K562 (cell line): ENCODE measurements at places on chromosomes 13 and 19. TPM values are rescaled to one million over a fixed set of nuclear protein-coding genes. Genes with fewer than 3 reads are reported as not detected.

GRCh38 chr13:84297251-84297650, 415.0 kb upstream of the SLITRK1 start:
- no peak for DNase-seq

DNA sequence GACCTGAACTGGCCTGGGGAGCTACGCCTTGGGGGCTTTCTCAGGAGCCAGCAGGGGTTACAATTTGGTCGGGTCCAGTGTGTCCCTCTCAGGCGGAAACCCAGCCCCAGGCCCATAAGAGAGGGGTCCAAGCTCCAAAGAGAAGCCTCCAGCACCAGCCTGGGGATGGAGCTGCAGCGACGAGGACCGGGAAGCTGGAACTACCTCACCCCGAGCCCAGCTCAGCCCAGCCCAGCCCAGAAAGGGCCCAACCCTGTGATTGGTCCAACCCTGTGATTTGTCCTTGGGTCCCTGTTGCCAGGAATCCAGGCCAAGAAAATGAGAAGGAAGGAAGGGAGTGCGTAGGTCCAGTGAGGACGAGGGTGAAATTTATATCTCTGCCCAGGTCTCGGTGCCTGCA, 24.1 kb downstream of the CLEC4M start:
- no peak for DNase-seq

GRCh38 chr19:38639679-38640078, 7.8 kb upstream of the ACTN4 start:
- no peak for DNase-seq

DNA sequence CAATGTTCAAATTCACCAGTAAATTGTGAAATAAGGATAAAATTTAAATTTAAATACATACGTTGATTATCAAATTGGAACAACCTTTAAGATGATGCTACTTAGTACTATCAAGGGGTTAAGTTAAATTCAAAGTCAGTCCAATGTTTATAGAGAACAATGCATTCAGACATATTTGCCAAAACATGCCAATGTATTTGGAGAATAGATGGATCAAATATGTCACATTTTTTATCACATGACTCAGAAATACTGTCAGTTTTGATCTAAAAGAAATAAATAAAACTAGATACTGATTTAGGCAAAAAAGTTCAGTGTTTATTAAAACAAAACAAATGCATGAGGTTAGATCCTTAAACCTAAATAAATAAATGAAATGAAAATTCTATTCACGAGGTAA, 281.2 kb downstream of the SLITRK5 start:
- no peak for DNase-seq

Gene VSIG10L
- total RNA-seq = 7.6 and 7.7 TPM in 2 replicates

Gene MTUS2
- total RNA-seq = 0.13 TPM in 1 of 2 replicates, not detected in the other
